ENCODE measurements at places on chromosomes 16 and 17. TPM values are rescaled to one million over a fixed set of nuclear protein-coding genes. Genes with fewer than 3 reads are reported as not detected.

Gene TUBD1
- total RNA-seq: 8.7 TPM

Gene LGALS3BP
- total RNA-seq: 3.5 TPM

Gene MT4
- total RNA-seq: not detected

Gene KIFC3
- total RNA-seq: 75.4 TPM

Gene PLEKHG4
- 10.0 TPM for total RNA-seq

Gene ITGA2B
- total RNA-seq: 1.0 TPM

Gene DNAH17
- 0.51 TPM for total RNA-seq

Gene HOXB6
- 11.9 TPM for total RNA-seq

Gene SLC5A10
- total RNA-seq: not detected

Gene SLC43A2
- total RNA-seq: 33.9 TPM

Gene HCFC1R1
- total RNA-seq: 2.6 TPM

Gene YBX2
- total RNA-seq: 0.17 TPM

GRCh38 chr17:1992541-1992940 lies 32.6 kb downstream of the RTN4RL1 start:
- no peak for DNase-seq

- no peak for DNase-seq
Observed at GRCh38 chr17:78572239-78573205, 4.7 kb downstream of the DNAH17 start.

- no peak for DNase-seq
Observed at GRCh38 chr17:61349350-61349749, 50.3 kb upstream of the TBX2 start.

DNA sequence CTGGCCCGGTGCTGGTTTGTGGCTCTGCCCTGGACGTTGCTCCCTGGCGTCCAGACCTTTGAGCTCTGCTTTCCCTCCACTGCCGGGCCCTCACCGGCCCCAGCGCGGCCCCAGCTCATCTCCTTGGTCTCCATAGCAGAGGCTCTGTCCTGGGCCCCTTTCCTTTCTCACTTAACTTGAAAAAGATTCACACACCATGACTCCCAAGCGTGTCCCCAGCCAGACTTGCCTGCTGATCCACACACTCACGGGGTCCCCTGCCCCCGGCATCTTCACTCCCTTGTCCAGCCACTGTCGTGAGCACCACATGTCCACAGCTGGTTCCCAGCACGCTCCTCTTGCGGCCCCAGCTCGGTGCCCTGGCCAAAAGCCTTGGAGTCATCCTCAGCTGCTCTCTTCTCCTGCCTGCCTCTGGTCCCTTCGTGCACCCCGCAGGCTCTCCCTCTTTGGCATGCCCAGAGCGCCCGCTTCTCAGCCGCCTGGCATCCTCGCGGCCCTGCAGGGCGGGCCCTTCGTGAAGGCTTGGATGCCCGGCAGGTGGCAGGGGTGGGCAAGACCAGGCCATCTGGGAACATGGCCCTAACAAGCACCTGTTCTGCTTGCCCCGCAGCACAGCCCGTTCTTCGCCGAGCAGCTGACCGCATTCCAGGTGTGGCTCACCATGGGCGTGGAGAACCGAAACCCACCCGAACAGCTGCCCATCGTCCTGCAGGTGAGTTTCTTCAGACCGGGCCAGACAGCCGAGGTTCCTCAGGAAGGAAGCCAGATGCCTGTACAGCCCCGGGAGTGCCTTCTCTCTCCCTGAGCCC lies 145.6 kb upstream of the CHMP6 start:
- no peak for DNase-seq

DNA sequence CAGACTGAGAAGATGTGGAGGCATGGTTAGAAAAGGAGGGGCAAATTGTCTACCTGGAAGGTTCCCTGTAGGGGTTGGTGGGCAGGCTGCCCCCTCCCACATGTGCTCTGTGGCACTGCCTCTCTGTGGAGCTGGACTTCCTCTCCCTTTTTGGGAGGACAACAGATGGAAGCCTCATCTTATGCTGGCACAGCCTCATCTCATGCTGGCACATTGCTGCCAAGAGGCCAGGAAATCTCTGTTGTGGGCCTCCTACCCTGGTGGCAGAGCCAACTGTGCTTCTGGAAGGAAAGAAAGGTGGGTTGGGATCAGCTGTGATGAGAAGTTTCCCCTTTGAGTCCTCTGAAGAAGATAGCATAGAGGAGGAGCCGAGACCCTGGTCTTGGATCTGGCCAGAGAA lies 19.7 kb upstream of the BRD7 start:
- no peak for DNase-seq

DNA sequence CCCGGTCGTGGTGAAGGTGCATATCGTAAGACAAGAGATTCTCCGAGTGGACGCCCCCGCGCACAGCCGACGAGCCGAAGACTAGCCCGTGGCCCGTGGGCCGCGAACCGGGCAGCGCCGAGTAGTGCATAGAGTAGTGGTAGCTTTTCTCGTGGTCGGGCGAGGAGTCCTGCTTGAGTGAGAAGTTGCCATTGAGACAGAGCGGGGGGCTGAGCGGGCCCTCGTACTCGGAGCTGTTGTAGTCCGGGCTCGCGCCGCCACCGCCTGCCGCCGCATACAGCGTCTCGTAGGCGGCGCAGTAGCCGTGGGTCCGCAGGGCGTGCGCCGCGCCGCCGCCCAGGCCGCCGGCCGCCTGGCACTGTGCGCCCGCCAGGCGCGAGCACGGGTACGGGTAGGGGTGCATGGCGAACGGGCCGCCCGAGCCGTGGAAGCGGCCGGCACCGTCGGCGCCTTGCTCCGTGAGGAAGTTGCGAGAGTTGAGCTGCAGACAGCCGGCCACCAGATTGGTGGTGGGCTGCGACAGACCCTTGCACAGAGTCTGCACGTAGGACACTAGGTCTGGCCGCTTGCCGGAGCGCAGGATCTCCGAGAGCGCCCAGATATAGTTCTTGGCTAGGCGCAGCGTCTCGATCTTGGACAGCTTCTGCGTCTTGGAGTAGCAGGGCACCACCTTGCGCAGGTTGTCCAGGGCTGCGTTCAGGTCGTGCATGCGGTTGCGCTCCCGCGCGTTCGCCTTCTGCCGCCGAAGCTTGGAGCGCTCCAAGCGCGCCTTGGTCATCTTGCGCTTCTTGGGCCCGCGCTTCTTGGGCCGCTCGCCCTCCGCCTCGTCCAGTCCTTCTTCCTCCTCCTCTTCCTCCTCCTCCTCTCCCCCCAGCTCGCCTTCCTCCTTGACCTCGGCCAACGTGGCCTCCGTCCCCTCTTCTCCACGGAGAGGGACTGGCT lies 2.0 kb downstream of the NEUROD2 start:
- peak; percentile 23 for DNase-seq

- peak; percentile 52 for DNase-seq
Observed at GRCh38 chr16:31181102-31181830, 1.3 kb downstream of the FUS start.

DNA sequence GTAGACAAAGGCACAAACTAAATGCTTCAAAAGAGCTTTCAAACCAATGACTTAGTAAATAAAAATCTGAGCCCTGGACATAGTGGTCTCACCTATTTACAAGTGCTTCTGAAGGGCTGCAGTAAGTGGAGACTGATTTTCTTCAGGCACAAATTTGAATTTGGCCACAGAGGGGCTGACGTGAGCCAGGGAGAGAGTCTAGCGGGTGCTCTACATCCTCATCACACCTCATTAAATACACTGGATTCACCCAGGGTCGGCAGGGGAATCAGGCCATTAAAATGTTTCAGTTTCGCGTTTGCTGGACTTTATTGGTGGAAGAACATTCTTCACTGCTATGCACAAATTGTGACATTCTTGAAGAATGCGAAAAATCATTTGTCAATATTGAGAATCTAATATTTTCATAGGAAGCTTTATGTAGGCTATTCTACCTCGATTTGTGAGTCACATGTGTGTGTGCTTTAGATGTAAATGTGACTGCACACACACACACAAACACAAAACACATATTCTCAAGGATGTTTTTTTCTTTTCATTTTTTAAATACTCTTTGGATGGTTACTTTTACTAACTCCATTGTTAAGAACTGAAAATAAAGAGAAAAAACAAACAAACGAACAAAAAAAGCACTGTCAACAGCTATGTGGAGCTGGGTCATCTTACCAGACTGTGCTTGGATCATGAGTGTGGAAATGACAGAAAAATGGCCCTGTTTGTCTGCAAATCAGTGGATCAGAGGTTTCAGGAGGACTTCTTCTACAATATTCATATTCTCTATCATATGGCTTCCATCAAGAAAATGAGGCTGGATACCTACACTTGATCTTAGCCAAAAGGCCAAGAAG lies 58.9 kb downstream of the CDH11 start:
- no peak for DNase-seq

DNA sequence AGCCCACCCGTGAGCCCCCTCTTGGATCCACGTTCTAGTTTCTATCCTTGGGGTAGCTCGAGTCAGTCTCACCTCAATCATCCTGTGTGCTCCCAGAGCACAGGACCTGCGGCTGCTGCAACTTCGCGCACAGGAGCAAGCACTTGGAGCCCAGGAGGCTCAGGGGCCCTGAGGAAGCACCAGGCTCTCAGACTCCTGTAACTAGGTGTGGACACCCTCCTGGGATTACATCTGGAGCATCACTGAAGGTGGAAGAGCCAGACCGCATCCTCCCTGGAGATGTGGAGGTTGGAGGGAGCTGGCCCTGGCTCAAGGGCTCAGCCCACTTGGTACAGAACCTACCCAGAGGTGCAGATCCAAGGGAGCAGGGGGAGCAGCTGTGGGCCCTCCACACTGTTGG lies 2.7 kb downstream of the HBQ1 start:
- no peak for DNase-seq

- no peak for DNase-seq
Observed at GRCh38 chr16:29744541-29745101, 1.2 kb downstream of the C16orf54 start.

- DNase-seq: peak; percentile 7
Observed at GRCh38 chr16:21184834-21185233, 26.4 kb downstream of the LDAF1 start.

DNA sequence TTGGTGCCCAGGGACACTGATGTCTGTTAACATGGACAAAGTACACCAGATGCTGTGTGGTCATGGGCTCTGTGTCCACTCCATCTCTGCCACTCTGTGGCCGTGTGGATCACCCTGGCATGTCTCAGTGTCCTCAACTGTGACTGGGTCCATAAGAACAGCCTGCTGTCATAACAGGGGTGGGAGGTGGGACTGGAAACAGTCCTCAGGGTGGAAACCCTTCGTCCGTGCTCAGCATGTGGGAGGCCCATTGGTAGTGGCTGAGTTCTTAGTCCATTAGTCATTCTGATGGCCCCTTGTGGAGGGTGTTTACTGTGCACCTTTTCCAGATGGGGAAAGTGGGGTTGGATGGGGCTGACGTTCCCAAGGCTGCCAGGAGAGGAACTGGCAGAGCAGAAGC lies 12.8 kb downstream of the FLYWCH2 start:
- no peak for DNase-seq

- no peak for DNase-seq
Observed at GRCh38 chr16:87028481-87029320, 288.5 kb downstream of the C16orf95 start.

DNA sequence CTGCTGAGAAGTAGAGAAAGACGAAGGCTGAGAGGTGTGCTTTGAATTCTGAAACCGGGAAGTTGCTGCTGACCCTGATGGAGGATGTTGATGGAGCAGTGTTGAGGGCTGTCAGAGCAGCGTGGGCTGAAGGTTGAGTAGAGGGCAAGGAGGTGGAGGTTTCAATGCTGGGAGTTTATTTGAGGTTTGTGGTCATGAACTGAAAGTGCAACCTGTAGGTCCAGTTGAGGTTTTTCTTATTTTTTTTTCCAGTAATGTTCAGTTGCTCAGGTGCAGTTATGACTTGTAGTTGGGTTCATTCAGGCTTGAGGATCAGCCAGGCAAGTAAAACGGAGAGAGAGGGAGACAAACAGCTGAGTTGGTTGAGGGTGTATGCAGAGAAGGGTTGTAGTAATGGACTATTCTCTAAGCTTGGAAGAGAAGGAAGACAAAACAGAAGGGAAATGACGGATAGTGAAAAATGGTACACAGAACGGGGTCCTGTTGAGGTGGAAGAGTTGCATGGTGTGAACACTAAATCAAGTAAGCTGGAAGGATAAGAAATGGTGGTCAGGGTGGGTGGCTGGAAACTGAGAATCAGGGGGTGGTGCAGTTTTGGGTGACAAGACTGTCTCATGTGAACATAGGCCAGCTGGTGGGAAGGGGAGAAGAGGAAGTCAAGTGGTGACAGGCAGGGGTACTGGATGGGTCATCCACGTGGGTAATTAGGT lies 8.7 kb upstream of the UBE2G1 start:
- DNase-seq: no peak

DNA sequence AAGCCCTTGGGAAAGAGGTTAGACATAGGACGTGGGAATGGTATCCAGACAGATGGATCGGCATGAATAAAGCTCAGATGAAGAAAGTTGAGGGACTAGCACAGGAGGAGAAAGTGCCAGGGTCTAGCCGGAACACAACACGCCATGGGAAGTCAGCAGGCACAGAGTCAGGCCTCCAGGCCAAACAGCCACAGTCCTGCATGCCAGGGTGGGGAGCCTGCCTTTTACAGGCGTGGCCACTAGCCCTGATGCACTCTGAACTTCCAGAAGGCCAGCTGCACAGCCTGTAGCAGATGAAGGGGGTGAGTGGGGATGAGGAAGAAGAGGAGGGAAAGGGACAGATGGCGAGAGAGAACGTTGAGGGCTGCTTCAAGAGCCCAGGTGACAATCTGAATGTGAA lies 5.2 kb downstream of the B9D1 start:
- DNase-seq: no peak

DNA sequence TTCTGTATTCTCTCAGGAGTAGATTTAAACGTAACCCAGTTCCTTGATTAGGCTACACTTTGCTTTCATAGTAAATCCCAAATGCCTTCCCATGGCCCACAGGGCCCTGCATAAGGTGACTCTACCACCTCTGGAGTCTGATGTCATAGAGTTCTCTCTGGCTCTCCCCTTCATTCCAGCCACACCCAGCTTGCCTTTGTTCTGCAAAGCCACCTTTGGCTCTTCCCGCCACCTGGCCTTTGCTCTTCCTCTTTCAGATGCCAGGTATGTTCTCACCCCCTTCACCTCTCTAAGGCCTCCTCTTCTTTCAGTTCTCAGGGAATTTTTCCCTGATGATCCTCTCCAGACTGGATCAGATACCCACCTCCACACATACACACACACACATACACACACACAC lies 141.3 kb upstream of the HSBP1 start:
- DNase-seq: no peak

- no peak for DNase-seq
Observed at GRCh38 chr16:81863630-81864352, 84.7 kb downstream of the PLCG2 start.

- peak; percentile 25 for DNase-seq
Observed at GRCh38 chr17:8162997-8163977, 539 bp upstream of the VAMP2 start.

- no peak for DNase-seq
Observed at GRCh38 chr17:56206351-56206750, 53.1 kb downstream of the ANKFN1 start.

Data from dermis blood vessel endothelial cell (primary cell).